ENCODE measurements at places on chromosomes 3 and 15.

DNA sequence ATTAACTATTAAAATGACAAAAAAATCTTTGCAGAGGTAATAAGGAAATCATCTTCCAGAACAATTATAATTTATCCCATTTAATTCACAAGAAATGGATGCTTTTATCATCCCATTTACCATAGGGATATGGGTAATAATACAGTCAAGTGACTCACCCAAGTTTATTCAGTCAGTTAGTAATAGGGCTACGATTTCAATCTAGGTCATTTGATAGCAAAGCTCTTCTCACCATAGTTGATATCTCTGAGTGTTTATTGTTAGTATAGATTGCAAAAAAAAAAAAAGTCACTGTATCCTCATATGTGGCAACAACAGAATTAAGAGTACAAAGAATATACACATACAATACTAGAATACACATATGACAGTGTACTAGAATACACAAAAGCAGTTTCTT, 797.1 kb downstream of the ROBO1 start:
- no peak for DNase-seq

DNA sequence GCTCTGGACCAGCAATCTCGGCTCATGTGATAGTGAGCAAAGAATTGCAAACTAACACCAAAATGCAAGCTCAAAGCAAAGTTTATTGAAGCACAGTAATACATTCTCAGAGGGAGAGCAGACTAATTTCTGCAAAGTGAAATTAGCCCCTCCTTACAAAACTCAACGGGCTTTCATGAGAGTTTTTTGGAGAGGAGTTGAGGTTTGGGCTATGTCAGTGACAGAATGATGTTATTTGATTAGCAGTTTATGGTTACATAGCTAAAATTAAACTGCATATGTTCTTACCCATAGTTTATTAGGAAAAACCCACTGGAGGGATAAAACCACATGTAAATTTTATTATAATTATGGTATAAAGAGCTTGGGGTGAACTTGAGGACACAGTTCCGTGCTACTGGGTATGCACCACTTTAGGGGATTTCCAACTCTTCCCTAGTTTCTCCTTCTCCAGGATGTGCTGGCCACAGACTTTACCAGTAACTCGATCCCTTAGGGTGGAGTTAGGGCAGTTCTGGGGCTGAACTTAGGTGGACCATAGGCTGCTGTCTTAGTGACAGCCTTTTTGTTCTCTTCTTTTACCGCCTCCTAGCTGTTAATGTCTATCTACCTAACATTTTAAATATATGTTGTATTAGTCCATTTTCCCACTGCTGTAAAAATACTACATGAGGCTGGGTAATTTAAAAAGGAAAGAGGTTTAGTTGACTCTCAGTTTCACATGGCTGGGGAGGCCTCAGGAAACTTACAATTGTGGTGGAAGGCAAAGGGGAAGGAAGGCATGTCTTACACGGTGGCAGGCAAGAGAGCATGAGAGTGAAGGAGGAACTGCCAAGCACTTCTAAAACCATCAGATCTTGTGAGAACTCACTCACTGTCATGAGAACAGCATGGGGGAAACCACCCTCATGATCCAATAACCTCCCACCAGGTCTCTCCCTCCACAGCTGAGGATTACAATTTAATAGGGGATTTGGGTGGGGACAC, 8.9 kb upstream of the AADACL2 start:
- no peak for DNase-seq

- no peak for DNase-seq
These were observed 6.6 kb upstream of the GPR171 start for GRCh38 chr3:151209654-151210053.

- DNase-seq = no peak
These were observed 683.3 kb upstream of the CADM2 start for GRCh38 chr3:84275532-84275931.

- no peak for DNase-seq
These were observed 108.9 kb downstream of the PEAK1 start for GRCh38 chr15:77311020-77311419.

DNA sequence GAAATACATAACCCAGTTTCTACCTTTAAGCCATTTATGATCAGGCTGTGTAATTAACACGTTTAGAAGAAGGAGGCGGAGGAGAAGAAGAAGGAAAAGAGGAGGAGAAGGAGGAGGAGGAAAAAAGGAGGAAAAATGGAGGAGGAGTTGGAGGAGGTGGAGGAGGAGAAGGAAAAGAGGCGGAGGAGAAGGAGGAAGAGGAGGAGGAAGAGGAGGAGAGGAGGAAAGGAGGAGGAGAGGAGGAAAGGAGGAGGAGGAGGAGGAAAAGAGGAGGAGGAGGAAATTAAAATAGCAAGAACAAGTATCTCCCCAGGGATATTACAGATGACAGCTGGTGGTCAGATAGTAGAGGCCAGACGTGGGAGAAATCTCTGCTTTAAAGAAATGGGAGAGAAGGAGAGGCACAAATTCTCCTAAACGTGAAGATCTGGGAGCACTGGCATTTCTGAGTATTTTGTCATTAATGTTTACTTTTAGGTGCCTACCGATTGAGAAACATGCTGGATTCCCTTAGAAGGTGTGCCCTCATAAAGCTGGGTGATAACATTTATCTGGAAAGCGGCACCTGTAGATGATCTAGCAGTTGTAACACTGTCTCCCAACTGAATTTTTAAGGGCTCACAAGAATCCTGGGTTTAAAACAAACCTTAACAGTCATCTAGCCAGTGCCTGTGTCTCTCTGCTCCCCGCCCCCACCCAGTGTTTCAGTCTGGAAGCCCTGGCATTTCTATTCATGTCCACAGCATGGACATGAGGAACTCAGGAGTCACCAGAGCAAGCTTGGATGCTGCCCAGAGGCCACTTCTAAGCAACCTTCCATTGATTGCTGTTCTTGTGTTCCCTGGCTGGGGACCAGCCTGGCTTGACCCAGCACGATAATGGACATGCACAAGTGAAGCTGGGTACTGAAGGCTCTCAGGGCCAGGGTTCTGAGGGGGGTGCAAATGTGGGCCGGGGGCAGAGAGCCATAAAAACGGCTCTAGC, 75.2 kb downstream of the CHRNA7 start:
- no peak for DNase-seq

DNA sequence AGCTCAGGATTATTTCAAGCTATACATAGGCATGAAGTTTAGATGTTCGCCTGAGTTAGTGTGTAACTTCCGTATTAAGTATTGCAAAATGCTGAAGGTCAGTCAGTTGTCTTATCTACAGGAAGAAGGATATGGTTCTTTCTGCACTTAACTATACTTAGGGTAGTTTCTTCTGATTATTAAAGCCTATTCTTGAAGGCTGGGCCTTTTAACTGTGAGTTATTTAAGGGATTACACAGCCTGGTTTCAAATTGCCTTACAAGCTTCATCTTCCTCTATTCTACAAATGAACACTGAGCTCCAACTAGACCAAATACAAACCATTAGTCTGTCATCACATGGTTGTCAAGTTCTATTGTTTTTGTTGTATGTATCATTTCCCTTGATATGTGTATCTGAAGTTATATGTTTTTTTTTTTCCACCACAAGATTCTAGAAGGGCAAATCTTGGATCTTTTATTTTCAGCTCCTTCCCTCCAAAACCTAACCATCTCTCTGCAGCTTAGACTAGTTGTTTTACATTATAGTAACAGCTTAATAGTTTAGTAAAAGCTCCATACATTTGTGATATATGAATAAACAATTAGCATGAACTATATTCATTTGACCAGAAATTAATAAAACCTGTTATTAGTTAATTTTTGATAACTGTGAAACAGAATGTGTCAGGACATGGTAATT, 272.9 kb upstream of the KCNMB2 start:
- no peak for DNase-seq

DNA sequence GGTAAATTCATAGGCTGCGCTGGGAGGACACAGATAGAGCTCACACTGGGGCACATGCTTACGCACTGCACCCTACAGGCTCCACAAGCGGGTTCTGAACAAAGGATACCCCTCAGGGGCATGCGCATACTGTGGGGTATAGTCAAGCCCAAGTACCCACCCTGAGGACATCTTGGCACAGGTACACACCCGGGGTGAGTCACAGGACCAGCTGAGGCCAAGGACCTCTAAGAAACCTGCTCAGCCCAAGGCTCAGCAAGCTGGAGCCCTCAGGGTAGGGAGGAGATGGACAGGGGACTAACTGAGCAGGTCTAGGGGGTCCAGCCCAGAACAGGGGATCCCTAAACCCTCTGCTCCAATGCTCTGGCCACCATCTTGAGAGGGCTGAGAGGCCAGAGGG, 3.3 kb downstream of the SHISA5 start:
- DNase-seq = no peak

GRCh38 chr3:61927332-61927731, 366.0 kb downstream of the PTPRG start:
- DNase-seq = no peak

- no peak for DNase-seq
These were observed 99.9 kb downstream of the EEFSEC start for GRCh38 chr3:128253150-128253549.

DNA sequence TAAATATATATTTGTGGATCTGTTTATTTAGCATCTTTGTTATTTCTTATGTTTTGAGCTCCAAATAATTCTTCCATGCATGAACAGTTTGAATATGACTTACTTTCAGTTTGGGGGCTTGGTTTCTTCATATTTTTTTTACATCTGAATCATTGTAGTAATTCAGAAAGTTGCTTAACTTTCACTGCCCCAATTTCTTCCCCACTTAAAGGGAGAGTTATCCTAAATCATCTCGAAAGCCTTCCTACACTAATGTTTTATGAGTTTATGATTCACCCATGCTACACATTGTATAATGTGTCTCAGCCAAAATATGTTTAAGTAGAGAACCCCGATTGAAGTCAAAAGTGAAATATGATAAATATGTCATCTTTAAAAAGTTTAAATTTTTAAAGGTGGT, 47.8 kb downstream of the SPRED1 start:
- DNase-seq = no peak

DNA sequence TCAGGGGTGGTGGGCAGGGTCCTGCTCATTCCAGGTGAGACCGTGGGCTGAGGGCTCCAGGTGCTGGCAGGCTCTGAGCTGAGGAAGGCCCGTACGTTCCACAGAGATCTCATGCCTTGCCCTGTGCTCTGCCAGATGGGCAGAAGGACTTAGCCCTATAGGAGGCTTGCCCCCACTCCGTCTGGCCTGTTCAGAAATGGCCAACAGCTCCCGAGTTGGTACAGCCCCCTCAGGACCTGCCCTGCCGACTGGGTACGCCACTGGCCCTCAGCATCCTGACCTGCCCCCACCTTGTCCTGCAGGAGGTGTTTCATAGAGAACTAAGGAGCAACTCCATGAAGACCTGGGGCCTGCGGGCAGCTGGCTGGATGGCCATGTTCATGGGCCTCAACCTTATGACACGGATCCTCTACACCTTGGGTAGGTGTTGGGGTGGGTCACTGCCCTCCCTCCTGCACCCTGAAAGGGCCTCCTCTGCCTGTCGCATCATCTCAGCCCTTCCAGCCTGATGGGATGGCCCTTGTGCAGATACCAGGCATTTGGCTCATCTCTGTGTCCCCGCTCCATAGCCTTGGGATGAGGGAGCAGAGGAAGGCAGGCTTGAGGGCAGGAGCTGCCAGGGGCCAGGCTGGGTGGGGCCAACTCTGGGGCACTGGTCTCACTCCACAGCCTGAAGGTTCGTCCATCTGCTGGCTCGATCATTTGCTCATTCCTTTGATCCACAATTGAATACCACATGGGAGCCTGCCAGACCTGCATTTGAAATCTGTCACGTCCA, 14.2 kb downstream of the TMEM43 start:
- no peak for DNase-seq

GRCh38 chr3:189041482-189042090, 130.2 kb upstream of the TPRG1 start:
- DNase-seq = no peak

- no peak for DNase-seq
These were observed 21.5 kb downstream of the PLD1 start for GRCh38 chr3:171788546-171789351.

DNA sequence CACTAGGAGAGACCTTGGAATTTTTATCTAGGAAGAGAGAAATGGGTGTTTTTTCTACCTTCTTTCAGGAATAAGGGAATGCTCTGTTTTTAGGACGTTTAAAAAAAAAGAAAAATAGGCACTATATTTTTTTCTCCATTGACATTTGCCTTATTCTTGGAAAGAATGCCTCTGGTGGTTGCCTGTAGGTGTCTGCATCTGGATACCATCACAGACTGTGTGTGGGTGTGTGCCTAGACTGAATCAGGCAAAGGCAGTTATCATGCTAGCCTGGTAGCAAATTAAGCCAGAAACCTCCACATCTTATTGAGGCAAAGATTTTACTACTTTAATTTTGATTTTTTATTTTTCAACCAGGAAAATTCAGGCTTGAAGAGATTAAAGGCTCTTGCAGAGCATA, 513.6 kb upstream of the KCNMB2 start:
- no peak for DNase-seq

GRCh38 chr3:18046131-18046915, 303.9 kb upstream of the TBC1D5 start:
- DNase-seq = peak; percentile 55

DNA sequence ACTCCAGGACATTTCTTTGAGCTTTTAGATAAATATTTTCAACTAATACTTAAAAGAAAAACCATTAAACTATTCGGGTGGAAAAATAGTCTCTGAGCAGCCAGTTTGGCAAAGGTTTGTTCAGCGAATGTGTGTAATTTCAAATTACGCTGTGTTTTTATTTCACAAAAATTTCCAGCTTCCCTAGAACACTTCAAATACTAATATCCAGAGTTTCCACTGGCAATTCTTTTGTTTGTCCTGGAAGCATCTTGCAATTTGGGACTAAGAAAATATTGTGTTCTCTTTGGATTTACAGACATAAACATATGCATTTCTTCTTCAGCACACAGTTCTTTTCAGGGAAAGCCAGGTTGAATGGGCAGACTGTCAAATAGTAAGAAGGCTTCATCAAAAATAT, 61.9 kb downstream of the MDFIC2 start:
- DNase-seq = no peak

GRCh38 chr15:68485721-68486360, 53.9 kb upstream of the ITGA11 start:
- no peak for DNase-seq

- DNase-seq = peak; percentile 76
These were observed 34.5 kb upstream of the CHST2 start for GRCh38 chr3:143084856-143085731.

DNA sequence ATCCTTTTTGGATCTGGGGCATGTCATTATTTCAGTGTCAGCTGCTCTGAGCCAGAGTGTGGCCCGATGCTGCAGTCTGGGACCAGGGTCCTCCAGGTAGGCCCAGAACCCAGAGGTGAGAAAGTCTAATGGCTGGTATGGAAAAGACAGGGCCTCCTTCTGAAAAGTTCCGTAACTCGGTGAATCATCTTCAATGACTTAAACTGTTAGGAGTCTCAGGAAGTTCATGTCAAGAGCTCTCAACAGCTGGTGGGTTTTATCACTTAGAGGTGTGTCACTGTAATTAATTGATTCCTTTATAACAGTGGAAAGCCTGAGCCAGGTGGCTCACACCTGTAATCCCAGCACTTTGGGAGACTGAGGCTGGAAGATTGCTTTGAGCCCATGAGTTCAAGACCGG, 28.5 kb upstream of the PDE8A start:
- DNase-seq = no peak

- DNase-seq = no peak
These were observed 861 bp upstream of the RFT1 start for GRCh38 chr3:53131096-53131495.

Data from suppressor macrophage (primary cell).